Activated CD4-positive, CD25-positive, alpha-beta regulatory T cell (primary cell): ENCODE measurements at places on chromosomes 16 and 17.
A peak's percentile ranks its signal among the peaks of the same experiment; 100 is the strongest.

- DNase-seq = no peak
Measured at GRCh38 chr17:39660397-39661385, 4.5 kb upstream of the TCAP start.

DNA sequence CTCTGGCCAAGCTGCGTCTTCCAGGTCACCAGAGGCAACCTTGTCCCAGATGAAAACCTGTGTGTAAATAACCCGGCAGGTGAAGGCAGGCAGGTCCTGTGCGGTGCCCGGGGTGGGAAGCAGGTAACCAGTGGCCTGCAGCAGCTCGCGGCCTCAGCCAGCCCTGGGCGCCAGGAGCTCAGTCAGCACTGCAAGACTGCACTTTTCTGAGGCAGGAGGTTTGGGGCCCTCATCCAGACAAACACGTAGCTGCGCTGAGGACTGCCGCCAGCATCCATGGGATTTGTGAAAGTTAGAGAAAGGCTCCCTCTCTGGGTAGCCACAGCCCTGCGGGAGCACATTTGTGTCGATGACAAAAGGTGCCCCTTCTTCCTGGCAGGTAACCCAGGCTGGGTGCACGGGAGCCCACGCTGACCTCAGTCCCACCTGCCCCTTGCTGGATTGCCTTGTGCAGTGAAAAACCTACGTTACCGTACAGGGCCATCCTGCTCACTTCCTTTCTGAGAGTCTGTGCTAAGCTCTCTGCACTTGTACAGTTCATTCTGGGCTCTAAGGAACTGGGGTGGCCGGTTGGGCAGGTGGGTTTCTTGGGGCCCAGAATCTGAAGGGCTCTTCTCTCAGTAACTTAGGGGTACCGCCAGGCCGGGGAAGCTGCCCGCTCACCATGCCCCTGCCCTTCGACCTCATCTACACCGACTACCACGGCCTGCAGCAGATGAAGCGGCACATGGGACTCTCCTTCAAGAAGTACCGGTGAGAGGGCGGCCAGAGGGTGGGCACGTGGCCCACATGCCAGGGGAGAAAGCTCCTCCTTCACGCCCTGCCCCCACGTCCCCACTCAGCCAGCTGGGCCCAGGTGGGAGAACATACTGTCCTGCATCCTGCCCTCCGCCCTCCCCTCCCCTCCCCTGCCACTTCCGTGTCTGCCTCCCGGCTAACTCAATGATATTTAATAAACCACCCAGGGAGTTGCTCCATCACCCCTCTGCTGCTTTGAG lies 56.4 kb downstream of the MGAT5B start:
- DNase-seq = no peak

- peak; percentile 11 for DNase-seq
Measured at GRCh38 chr17:35241520-35241919, 1.4 kb upstream of the SLFN5 start.

GRCh38 chr17:66337268-66337667 lies 34.9 kb downstream of the PRKCA start:
- no peak for DNase-seq

DNA sequence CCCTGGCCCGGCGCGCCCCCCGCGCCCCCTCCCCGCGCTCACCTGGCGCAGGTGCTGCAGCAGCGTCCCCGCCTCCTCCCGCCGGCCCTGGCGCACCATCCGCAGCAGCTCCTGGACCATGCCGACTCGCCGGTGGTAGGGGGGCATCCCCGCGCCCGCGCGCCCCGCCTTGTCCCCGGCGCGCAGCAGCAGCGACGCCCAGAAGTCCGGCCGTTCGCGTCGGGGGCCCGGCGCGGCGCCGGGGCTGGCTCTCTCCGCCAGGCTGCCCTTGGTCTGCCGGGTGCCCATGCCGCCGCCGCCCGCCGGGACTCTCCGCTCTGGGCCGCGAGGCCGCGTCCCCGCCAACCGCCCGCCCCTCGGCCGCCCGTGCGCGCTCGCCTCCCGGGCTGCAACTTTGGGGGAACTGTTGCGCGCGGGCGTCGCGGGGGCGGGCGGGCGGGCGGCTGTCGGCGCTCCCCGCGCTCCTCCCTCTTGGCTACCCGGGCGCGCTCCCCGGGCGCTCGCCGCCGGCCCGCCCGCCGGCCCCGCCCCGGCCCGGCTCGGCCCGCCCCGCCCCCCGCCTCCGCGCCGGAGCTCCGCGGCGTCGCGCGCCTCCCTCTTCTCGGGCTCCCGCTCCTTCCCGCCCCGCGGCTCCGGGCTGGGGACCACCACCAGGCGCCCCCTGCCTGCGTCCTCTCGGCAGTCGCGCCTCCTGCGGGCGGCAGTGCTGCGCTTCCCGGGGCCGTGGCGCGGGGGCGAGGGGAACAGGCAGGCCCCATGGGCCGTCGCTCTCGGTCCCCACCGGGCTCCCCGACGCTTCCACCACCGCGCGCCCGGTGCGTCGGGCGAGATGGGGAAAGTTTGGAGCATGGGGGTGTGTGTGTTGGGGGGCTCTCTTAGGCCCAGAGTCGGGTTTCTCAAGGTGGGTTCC lies at the start of gene LRRC75A:
Gene LRRC75A (minus strand): TSS at position 491 of the 910 bp plus-strand sequence. CDS start 203 bp downstream, at position 288.
- DNase-seq = no peak

- DNase-seq = no peak
Measured at GRCh38 chr16:56776562-56776961, 46.6 kb downstream of the NUP93 start.

GRCh38 chr16:27982184-27982583 lies 81.3 kb downstream of the GSG1L start:
- DNase-seq = no peak

GRCh38 chr17:80339731-80340456 lies 75.1 kb upstream of the ENDOV start:
- no peak for DNase-seq

GRCh38 chr17:42639525-42640113 lies 19.5 kb upstream of the TUBG2 start:
- no peak for DNase-seq

GRCh38 chr17:55219934-55220333 lies 44.8 kb upstream of the HLF start:
- DNase-seq = no peak

- no peak for DNase-seq
Measured at GRCh38 chr16:27582883-27583282, 32.9 kb downstream of the KATNIP start.

DNA sequence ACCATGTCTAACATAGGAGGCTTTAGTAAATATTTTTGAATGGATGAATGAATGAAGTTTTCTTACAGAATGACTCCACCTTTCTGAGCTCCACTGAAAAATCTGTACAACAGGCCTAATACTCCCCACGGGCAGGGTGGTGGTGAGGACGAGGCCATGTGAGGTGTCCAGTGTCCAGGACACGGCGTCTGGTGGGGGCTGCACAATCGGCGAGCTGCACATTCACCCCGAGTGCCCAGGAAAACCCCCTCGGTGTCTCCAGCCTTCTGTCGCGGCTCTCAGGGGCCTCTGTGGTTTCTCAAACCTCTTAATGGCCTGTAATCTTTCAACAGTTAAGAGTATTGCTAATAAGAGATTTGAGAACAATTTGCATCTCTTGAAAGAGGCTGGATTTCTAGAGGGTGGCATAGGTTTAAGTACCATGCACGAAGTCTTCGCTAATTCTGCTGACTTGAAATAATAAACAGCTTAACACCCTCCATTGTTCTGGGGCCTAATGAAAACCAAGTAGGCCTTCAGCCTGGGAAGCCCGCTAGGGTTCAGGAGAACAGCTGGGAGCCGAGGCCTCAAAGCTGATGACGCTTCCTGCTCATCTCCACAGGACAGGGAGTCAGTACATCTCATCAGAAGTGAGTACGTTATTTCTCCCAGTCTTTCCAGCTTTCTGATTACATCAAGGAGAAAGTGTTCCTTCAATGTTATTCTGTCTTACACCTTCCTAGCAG lies 304.6 kb upstream of the FOXF1 start:
- DNase-seq = no peak

DNA sequence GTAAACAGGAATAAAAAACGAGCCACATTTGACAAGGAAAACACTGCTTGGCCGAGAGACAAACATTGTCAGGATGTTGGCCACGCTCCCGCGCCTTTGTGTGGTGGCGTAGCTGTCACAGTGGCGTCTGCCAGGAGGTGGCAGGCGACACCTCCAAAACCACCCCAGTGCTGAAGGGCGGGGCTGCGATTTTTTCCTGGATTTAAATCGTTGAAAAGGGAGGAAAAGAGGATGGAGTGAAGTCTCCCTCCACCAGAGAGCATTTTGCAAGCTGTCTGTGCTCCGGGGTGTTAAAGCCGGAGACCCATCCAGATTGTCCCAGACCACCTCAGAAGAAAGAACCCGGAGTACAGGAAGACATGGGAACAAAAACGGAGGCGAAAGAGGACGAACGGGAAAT lies 12.7 kb downstream of the MRM3 start:
- no peak for DNase-seq

DNA sequence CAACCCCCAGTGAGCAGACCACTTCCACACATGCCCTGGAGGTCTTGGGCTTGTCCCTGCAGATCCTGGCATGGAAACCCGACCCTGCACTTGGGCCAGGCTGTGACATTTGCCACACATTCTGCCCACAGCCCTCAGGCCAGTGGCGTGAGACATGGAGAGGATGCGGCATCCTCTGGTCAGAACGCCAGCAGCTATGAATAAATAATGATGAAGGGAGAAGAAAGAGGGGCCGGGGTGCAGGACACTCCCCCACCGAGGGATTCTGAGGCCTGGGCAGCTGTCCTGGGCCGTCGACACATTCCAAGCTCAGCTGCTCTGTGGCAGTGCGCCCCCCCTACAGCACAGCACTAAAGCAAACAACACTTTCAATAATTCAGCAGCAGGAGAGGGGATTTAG lies 148.8 kb downstream of the ENGASE start:
- no peak for DNase-seq

DNA sequence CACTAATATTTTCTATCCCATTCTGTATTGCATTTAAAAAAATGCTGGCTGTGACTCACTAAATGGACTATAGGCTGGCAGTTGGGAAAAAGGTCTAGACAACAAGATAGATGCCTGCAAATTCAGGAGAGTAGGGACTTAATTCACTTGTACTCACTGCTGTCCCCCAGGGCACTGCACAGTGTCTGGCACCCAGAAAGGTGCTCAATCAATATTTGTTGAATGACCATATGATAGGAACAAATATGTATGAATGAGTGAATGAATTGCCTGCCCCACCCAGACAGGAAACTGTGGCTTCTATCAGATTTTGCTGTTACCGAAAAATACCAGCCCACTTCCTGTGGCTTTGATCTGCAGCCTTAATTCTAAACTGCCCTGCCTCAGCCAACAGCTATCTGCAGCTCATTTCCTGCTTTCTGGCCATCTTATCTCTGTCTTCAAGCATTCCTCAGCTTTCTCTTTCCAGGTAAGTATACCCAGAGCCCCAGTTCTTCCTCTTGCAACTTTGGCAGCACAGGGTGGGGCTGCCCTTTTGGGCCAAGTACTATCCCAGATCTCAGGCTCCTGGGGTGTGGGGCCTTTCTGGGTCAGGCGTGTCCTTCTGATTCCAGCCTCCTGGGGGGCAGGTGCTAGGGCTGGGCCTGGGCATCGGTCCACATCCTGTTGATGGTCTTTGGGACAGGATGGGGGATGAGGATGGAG lies 15.3 kb upstream of the TNS4 start:
- DNase-seq = peak; percentile 41

GRCh38 chr16:67666032-67666551 lies 458 bp downstream of the ENKD1 start:
- no peak for DNase-seq

DNA sequence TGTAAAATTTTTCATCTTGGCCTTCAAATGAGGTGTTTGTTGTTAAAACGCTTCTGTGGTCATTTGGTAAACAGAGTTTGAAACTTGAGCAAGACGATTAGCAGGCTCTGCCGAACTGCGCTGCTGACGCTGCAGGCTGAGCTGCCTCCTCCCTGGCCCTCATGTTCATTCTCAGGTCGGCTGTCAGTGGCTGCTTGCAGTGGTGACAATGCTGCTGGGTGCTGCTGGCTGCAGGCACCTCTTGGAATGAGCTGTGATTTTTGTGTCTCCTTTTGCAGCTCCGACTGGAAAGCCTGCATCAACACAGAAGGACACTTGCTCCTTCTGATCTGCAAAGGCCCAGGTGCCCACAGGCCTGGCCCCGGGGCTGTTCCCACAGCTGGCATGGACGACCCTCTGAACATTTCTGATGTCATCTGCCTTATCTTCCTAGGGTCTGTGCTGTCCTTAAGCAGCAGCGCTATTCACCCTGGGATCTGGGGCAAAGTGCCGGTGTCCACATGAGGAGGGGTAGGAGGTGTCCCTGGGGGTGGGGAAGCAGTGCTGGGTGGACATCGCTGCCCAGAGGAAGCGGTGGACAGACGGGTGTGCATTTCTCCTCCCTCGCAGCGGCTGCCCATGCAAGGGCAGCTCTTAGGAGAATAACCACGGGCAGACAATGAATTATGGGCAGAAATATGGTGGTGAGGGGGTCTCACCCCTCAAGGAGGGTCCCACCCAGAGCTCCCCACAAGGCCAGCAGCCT lies 23.1 kb upstream of the OSGIN1 start:
- no peak for DNase-seq

GRCh38 chr16:61900482-61900881 lies 135.8 kb downstream of the CDH8 start:
- DNase-seq = no peak

GRCh38 chr16:54540525-54541180 lies 254.1 kb upstream of the IRX3 start:
- DNase-seq = no peak

DNA sequence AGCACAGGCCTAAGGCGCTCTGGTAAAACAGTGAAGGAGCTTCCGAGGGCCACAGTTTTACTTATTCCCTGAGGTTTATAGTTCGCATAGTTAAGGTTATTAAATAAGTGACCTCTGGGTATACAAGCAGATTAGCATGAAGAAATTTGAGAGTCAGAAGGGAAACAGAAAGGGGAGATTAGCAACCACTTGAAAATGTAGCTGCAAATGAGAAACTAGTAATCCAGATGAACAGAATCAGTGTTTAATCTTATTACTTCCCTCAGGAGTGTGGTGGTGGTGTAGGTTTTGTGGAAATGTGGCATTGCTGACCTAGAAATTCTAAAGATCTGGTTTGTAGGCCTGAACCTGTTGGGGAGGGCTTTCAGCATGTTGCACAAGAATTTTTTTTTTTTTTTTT lies 130.4 kb downstream of the CCDC182 start:
- no peak for DNase-seq

- no peak for DNase-seq
Measured at GRCh38 chr16:64434526-64435069, 687.3 kb downstream of the CDH11 start.

- DNase-seq = no peak
Measured at GRCh38 chr17:65830356-65830755, 268.9 kb upstream of the AXIN2 start.

DNA sequence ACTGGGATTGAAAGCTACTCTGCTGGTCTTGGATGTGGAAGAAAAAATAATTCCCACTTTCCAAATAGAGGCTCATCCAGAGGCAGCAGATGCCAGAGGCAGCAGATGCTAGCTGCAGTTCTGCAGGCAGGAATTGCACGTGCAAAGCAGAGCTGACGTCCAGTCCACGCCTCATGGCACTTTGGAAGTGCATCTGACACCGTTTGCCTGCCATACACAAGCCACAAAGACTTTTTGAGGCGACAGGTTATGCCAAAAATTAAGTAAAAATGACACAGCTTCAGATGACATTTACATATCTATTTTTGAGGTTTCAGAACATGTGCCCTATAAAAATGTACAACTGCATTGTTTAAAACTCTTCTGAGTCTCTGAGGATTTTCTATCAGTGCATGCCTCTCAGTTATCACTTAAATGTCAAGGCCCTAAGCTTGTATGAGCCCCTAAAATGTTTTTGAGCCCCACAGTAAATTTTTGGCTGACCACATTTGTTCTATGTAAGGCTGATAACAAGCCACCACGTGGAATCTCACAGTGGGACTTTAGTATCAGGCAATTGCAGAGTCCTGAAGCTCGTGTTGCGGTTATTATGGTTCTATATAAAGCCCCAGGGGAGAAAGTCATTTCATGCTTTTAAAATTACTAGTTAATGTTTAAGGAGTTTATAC lies 239.2 kb downstream of the PRKCA start:
- no peak for DNase-seq
